Head of caudate nucleus (tissue), 42 donors: ENCODE measurements at places on chromosomes 1 and 21.

DNA sequence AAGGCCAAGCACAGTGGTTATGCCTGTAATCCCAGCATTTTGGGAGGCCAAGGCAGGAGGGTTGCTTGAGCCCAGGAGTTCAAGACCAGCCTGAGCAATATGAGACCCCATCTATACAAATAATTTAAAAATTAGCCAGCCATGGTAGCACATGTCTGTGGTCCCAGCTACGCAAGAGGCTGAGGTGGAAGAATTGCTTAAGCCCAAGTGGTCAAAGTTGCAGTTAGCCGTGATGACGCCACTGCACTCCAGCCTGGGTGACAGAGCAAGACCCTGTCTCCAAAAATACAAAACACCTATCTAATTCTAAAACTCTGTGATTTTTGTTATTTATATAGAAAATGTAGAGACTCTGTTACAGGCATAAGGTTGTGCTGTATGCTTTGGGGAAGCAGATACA, 44.2 kb upstream of the ZYG11A start:
- DNase-seq = no peak

DNA sequence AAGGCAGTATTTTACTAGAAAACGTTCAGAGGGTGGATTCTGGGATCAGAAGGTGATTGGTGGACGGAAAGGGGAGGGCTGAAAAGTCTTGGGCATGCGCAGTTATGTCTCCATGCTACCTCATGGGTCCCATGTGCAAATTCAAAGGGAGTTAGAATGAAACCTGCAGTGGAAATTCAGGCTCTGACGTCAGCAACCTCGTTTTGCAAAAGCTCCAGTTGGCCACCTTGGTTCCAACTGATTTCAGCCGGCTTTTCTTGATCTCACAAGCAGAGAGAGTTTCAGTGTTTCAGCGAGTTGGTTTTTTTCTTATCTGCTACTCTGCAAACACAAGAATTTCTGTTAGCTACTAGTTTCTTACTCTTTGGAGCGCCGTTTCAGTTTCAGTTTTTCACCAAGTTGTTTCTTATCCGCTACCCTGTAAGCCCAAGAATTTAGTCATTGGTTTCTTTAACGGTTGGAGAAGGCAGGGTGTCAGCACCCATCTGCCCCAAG, 69.8 kb upstream of the PGBD5 start:
- no peak for DNase-seq

DNA sequence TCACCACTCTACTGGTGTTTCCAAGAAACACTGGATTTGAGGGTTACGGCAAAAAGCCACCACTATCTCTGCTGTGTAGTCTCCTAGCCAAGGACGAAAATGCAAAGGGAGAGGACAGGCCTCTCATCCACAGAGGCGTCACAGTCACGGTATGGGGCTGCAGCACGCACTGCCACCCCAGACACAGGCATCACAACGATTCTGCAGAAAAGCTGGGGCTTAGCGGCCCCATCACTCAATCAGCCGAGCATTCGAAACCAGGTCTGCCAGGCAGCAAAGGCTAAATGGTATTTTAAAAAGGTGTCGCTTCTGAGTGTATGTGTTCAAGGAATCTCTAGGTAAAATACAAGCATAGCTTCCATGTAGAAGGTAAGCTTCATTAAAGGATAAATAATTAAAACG, 1.4 kb downstream of the RIPK4 start:
- no peak for DNase-seq

DNA sequence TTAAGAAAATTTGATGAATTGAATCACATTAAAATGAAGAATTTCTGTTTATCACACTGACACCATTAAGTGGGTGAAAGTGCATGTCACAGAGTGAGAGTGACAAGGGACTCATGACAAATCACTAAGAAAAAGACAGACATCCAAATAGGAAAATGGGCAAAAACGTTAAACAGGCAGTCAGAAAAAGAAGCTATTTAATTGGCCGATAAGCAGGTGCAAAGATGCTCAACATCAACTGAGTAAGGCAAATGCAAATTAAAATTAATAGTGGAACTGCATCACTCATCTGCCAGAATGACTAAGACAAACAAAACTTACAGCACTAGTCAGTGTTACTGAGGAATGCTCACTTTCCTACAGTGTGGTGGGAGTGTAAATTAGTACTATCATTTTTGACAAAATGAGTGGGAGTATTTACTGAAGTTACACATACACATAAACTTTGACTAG, 39.2 kb upstream of the RUNX1 start:
- no peak for DNase-seq

- no peak for DNase-seq
These were observed 25.9 kb downstream of the PSMB2 start for GRCh38 chr1:35615440-35615839.
